ENCODE measurements at places on chromosomes 2 and 18.

DNA sequence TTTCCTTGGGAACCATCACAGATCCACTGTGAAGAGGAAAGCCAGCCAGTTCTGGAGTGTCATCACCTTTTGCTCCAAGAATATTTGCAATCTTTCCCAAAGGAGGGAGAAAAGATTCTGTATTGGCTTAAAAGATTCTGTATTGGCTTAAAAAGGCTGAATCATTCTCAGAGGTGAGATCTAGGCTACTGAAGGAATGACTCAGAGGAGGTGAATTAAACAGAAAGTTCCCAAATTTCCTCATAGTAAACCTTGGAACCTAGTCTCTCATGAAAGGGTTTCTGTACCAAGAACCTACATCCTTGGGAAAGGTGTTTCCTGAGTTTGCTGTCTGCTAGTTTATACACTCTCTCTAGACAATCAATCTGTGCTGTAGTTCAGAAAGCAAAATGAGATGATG lies 34.1 kb upstream of the GRB14 start:
- no peak for DNase-seq

DNA sequence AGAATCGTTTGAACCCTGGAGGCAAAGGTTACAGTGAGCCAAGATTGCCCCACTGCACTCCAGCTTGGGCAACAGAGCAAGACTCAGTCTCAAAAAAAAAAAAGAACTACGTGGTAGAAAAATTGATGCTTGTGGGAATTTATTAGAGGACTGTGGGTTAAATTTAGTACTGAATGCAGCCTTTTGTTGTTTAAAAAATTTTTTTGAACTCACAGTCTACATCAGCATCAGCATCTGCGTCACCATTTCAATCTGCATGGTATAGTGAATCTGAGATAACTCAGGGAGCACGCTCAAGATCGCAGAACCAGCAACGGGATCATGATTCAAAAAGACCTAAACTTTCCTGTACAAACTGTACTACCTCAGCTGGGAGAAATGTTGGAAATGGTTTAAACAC lies 30.5 kb downstream of the MARCHF7 start:
- DNase-seq = no peak

DNA sequence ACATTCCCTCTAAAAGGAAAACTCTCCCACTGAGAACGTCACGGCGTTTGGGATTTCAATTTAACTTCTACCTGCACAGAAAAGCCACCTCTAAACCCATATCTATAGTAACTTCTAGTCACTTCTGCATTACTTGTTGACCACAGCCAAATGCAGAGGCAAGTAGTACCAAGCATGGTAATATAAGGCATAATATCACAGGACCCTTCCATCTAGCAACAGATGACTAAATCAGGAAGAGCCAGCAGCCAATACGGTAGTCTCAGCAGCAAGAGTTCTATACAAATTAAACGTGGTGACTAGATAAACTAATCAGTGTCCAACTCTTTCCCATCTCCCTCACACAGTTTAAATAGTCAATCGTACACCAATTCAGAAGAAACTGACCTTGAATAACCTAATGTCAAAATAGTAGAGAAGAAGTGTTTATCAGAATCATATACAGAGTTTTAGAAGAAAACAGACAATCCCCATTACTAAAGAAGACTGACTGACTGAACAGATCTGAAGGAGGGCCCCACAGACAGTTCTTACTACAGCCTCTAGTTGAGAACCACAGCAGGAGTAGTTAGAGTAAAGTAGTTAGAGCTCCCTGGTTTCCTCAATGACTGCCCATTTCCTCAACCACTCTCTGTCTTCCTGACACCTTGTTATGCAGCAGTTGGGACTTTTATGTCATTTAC lies 30.0 kb downstream of the MEMO1 start:
- no peak for DNase-seq

- no peak for DNase-seq
These were observed 45.6 kb downstream of the REL start for GRCh38 chr2:60926741-60927552.
